ENCODE measurements at places on chromosomes 4 and X. TPM values are rescaled to one million over a fixed set of nuclear protein-coding genes. Genes with fewer than 3 reads are reported as not detected.

- peaks cover 6% of the 10 kb centered on the region for H3K4me1 ChIP-seq
- DNase-seq: peak; percentile 29
- H3K36me3 ChIP-seq: no peaks in the 10 kb centered on the region
- peak overlapping the region; percentile 23 for H3K27ac ChIP-seq
These were observed 689 bp downstream of the METAP1 start for GRCh38 chr4:98996056-98996764.

The CENPVL2 gene
- not detected for total RNA-seq

GRCh38 chrX:125108921-125109320 lies 210.8 kb upstream of the TEX13C start:
- no peaks in the 10 kb centered on the region for H3K4me1 ChIP-seq
- no peak overlapping the region for H3K4me3 ChIP-seq
- no peaks in the 10 kb centered on the region for H3K36me3 ChIP-seq
- no peak overlapping the region for H3K27ac ChIP-seq
- no peak for DNase-seq

DNA sequence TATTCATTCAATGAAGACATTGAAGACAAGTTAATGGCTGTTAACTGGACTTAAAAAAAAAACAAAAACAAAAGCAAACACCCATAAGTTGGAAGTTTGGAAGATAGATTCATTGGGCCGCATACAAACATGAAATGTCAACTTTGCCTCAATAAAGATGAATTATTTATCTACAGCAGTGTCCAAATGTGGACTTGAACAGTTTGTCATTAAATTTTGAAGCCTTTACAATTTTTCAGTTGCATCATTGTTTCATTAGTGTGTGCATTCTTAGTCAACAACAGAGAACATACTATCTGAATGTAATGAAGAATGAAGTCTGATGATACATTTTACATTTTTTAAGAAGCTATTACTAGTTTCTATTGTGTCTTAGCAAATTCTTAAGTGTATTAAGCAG lies 152.1 kb downstream of the SLIT2 start:
- H3K4me1 ChIP-seq: no peaks in the 10 kb centered on the region
- H3K27me3 ChIP-seq: no peaks in the 10 kb centered on the region

- no peak overlapping the region for H3K27ac ChIP-seq
- no peaks in the 10 kb centered on the region for H3K36me3 ChIP-seq
- peaks cover 5% of the 10 kb centered on the region for H3K4me1 ChIP-seq
These were observed 30.8 kb downstream of the RTL5 start for GRCh38 chrX:72100824-72101351.

Measured in endothelial cell of umbilical vein (primary cell).